ENCODE measurements at places on chromosomes 13 and 19. TPM values are rescaled to one million over a fixed set of nuclear protein-coding genes. Genes with fewer than 3 reads are reported as not detected.

CCNE1 gene
- 4.2 TPM for total RNA-seq

MAMSTR gene
- total RNA-seq = 1.3 TPM

CGB3 gene
- total RNA-seq = not detected

CD70 gene
- total RNA-seq = not detected

PNMA8A gene
- 1.5 TPM for total RNA-seq

FCGBP gene
- total RNA-seq = 11.1 TPM

ZSCAN5C gene
- total RNA-seq = not detected

KL gene
- 5.7 TPM for total RNA-seq
